Hippocampal formation (tissue), 2 donors: ENCODE measurements at places on chromosomes 16 and 17.

GRCh38 chr16:73413091-73413829 lies 365.3 kb upstream of the ZFHX3 start:
- no peak for DNase-seq

- DNase-seq: no peak
Observed at GRCh38 chr17:45284176-45285140, 22.6 kb upstream of the SPATA32 start.

DNA sequence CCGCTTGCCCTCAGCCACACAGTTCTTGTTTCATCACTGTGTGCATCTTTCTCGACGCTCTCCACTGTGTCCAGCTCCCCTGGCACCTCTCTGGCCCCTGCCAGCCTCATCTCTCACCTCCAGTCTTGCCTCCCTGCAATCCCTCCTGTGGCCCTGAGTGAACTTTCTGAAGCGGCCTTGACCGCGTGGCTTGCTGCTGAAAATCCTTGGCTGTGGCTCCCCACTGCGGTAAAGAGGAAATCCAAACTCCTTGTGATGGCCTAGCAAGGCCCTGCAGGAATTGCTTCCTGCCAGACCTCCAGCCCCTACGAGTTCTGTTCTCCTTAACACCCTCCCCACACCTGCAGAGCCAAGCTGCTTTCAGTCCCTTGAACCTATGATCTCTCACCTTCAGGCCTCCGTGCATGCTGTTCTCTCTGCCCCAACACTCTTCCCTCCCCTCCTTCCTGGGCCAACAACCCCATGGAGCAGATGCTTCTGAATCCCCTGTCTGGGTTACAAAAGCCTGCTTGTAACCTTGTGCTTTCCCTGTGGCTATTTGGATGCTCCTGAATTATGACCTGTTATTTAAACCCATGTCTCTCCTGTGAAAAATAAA lies 33.6 kb upstream of the BRD7 start:
- DNase-seq: no peak

- DNase-seq: no peak
Observed at GRCh38 chr16:79158337-79158736, 442.2 kb downstream of the MAF start.

- no peak for DNase-seq
Observed at GRCh38 chr16:68074850-68075555, 10.2 kb upstream of the NFATC3 start.

DNA sequence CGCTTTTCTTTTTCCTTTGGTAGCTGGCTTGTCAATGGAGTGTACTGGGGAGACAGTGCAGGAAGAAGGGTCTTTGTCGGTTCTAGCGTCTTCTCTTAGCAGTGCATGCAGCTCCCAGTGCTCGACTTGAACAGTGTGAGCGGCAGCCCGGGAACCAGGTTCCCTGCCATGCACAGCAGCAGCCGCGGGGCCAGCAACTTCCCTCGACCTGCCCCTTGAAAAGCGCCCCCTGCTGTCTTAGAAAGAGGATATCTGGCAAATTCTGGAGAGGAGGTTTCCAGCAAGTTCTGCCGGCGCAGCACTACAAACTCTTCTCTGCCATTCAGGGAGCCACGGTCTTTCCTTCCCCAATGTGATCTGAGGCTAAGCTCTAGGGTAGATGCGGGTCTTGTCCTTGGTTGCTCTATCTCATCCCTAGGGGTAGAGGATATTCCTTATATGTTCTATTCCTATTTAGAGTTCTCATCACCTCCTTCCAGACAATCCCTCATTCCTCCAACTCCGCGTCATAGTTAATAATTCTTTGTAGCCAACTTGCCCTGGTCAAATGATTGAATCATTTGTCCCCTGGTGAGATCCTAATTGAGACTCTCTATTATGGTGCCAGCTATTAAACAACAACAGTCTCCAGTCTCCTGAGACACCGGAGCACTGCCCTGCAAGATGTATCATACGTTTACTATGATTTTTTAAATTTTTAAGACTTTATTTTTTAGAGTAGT lies 451.3 kb downstream of the PMP22 start:
- DNase-seq: no peak

DNA sequence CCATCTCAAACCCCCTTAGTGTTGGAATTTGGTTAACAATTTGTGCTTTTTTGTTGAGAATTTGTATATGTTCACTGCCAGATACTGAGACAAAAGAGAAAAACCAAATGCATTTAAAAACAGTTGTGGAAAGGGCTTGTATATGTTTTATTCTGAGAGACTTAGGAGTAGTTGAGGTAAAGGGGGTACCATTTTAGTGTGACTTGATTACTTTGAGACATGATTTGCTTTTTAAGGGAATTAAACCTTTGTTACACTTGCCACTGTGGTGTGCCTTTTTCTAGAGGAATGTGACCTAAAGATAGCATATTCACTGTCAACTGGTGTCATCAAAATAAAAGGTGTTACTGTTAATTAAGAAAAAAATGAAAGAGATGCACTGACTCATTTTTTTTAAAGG lies 4.5 kb downstream of the IGF2BP1 start:
- no peak for DNase-seq

GRCh38 chr17:81532490-81533287 lies 4.5 kb downstream of the FSCN2 start:
- DNase-seq: no peak

- no peak for DNase-seq
Observed at GRCh38 chr16:59973966-59974365, 1239.8 kb upstream of the GOT2 start.

DNA sequence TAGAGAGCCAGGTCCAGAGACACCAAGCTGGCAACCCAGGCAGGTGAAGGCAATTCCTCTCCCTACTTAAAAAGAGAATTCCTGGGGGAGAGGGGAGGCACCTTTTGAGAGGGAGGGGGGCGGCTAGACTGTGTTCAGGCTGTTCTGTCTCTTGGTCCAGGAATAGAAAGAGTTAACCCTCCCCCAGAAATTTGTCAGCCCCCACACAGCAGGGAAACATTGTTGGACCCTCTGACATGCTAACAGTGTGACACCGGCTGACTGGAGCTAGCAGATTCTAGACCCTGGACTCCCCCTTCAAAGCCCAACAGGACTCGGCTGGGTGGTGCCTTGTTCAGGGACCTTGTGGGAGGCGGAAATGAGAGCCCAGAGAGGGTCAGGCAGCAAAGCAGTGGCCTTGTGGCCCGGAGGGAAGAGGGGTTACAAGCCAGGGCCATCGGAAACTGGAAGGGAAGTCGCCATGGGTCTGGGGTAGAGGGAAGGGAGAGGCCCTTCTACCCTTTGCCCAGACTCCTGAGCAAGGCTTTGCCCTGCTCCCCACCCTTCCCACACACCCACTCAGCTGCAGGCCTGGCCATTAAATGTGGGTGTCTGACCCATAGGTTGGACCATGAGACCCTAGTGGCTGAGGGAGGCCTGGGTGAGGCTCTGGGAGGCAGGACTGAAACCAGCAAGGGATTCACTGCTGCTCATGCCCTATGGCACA lies 44.6 kb downstream of the RAI1 start:
- DNase-seq: no peak

DNA sequence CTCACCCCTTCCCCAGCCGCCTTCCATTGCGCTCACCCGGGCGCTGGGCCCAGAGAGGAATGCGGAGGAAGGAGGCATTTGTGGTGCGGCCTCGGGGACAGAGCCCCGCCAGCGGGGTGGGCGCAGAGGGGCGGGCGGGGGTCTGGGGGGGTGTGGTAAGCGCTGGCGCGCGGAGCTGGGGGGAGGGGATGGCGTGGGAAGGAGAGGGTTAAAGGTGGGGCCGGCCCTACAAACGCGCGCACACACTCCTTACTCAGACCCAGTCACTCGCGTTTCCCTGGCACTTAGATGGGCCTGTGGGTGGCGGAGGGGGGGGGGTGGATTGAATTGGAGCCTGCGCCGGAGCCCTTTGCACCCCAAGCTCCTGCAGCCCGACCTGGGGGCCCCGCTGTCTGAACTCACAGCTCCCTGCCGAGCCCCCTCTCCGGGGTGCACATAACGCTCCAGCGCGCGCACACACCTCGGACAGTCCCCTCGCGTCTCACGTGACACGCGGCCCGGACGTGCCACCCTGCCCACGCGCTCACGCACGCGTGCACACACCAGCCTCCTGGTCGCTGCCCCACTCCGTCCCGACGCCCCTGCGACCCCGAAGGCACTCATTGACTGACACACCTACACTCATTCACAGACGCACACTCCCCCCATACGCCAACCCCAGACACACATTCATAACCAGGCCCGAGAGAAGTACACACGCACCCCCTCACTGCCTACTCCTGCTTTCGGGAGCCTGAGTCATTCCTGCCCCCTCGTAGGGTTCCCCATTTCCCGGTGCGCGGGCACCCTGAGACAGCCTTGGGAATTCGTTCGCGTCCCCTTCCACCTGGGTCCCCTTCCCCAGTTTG lies 844 bp downstream of the TBKBP1 start:
- DNase-seq: peak; percentile 13

GRCh38 chr16:85137323-85138072 lies 25.2 kb upstream of the CIBAR2 start:
- peak; percentile 71 for DNase-seq

GRCh38 chr17:69710926-69711325 lies 296.4 kb downstream of the MAP2K6 start:
- no peak for DNase-seq

DNA sequence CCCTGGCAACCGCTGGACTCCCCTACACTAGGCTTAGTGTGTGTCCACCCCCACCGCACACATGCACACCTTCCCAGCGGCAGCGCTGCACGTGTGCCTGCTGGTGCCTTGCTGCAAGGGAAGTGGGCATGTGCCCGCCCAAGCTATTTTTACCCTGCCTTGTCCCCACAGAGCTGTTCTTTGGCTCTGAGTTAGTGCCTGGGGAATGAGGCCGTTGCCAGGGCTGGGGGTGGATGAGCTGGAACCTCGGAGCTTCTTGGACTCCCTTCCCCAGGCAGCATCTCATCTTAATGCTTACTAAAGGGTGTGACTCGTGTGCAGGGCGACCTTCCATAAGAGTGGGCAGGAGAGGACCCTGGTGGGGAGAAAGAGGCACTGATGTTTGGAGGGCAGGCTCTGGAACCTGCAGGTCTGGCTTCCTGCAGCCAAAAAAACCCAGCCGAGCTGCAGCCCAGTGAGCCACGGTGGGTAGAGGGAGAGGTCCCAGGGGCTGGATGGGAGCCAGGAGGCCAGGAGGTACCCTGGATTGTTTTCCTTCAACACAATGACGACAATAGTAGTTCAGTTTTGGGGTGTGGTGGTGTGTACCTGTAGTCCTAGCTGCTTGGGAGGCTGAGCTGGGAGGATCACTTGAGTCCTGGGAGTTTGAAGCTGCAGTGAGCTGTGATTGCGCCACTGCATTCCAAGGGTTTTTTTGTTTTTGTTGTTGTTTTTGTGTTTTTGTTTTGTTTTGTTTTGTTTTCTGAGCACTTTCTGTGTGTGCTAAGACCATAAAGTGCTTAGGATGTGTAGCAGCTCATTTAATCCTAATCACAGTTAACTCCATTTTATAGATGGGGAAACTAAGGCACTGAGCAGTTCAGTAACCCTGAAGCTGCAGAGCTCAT lies 119.1 kb downstream of the RAB11FIP4 start:
- DNase-seq: peak; percentile 14

DNA sequence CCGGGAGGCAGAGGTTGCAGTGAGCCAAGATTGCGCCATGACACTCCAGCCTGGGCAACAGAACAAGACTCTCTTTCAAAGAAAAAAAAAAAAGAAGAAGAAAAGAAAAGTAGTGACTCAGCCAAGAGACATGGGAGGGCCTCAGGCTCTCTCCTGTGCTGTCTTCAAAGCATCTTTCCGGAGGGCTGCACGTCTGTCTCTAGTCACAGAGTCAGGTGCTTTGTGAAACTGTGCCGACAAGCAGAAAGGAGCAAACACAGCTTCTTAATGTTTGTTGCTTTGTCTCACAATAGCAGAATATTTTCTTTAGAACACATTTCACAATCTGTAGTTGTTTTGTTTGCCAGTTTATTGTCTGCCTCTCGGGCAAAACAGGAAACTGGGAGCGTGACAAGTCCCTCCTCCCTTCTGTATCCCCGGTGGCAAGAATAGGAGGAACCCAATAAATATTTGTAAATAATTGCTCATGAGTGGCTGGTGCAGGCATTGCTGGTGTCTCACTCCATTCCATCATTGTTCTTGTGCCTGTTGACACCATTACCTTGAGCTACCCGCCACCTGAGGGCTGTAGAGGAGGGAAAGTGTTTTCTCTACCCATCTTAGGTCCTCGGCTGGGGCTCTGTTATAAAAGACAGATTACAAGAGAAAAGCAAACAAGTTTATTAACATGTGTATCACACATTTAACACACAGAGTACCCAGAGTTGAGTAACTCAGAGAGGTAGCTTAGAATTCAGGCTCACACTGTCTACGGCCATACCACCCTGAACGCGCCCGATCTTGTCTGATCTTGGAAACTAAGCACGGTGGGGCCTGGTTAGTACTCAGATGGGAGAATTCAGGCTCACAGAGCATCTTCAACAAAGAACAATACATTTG lies 5.5 kb downstream of the GAST start:
- DNase-seq: no peak

GRCh38 chr16:71570144-71570543 lies 6.7 kb downstream of the TAT start:
- no peak for DNase-seq

DNA sequence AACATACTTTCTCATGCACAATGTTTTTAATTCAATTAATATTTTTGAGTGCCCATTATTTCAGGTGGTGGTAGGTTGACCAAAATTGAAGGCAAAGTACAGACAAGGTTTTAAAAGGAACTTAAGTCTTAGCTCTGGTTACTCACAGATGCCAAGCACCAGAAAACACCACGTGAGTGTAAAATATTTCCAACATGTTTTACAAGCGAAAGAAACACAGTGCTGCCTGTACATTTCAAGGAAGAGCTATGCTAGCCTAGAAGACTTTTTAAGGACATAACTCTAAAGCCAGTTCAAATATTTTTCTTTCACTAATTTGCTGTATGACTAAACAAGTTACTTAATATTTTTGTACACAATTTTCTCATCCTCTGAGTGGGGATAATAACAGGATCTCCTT lies 736.4 kb upstream of the GOT2 start:
- no peak for DNase-seq

DNA sequence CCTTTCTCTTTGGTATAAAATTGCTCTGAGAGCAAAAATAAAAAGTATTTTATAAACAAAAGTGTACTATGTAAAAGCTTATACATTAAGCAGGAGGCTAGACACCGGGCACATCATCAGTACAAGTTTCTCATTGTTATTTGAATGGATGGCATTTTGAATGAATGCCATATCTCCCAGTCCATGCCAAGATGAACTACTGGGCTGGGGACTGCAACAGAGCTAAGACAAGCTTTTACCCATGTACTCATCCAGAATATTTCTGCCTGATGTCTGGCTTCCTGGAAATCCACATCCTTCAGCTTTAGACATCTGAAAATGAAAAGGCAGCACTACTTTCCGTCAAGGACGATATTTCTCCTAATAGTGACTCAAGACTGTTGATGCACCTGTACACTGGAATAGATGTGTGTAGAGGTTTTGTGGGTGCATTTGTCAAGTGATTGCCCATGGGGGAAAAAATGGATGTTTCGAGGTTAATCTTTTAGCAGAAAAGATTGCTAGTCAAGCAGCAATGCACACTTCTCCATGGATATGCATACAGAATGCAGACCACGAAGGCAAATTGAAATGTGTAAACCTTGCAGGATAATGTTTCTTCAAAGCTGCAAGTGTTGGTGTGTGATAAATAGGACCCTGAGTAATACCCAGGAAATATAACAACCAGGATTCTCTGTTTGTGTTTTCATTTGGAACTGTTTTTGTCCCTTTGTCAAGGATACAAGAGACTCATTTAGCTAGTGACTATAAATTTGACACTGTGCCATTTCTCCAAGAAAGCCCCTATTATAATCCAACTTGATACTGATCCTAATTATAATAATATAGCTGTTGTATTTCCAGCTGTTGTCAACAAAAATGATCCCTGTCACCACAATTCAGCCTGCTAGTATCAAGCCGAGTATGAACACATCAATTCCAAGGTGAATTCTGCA lies 173.8 kb downstream of the CDH8 start:
- DNase-seq: peak; percentile 16

- no peak for DNase-seq
Observed at GRCh38 chr17:11900041-11900476, 97.2 kb downstream of the ZNF18 start.
